Activated CD4-positive, CD25-positive, alpha-beta regulatory T cell treated with anti-CD3 and anti-CD28 coated beads, Interleukin-2, amount 50 U/mL, for 16 hours (primary cell): ENCODE measurements at places on chromosomes 5 and 9.

DNA sequence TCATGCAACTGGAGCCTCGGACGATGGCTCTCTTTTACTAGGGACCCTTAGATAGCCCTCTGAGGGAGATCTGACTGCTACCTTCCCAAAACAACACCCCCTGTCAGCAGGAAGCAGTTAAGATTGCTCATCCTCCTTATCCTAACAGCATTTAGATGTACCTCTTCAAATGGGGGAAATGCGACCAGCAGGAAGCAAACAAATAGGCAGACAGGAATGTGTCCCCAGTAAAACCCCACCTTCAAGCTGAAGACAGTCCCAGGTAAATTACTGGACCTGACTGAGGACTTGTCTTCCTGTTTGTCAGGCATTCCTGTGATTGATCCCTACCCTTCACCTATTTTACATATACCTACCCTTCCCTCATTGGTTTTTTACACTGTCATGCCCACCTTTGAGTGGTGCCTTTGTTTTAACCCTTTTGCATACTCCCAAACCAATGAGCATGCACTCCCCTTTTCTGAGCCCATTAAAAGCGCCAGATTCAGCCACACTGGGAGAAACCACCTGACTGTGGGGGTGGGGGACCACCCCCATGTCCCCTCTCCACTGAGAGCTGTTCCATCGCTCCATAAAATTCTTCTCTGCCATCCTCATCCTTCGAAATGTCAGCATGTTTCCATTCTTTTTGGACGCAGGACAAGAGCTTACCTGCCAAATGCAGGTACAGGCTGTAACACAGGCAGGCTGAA is 954.0 kb upstream of the CDH6 start:
- DNase-seq, result no peak

GRCh38 chr5:168217497-168217896 is 73.9 kb upstream of the WWC1 start:
- DNase-seq, result no peak

- no peak for DNase-seq
Observed at GRCh38 chr9:93203026-93203717, 19.2 kb downstream of the WNK2 start.

DNA sequence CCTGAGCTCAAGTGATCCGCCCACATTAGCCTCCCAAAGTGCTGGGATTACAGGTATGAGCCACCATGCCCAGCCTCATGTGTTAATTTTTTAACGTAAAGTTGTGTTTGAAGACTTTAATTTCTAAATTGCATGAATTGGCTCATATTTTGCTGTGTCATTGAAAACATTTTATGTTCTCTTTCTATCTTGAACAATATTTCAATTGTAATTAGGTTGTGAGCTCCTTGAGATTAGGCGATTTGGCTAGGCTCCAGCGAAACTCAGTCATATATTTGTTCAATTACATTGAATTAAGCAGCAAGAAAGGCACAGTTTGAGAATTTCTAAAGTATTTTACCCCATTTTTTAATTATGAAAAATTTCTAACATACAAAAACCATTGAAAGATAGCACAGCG is 34.0 kb downstream of the GAPVD1 start:
- DNase-seq, result no peak

GRCh38 chr9:87855061-87855460 is 27.6 kb upstream of the SPATA31E1 start:
- DNase-seq, result no peak

GRCh38 chr5:168875832-168876231 is 296.7 kb upstream of the PANK3 start:
- DNase-seq, result no peak

DNA sequence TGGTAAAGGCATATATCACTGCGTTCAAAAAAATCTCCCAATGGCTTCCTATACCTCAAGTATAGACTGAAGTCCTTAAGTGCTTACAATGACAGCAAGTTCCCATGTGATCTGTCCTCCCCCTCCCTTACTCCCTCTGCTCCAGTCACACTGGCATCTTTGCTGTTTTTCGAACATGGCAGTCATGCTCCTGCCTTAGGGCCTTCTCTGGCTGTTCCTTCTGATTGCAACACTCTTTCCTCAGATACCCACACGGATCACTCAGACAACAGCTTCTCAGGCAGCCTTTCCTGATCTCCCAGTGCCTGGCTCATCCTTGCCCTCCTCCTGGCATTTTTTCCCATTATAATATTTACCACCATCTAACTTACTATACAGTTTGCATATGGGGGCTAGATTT is 232.8 kb downstream of the ARHGEF28 start:
- DNase-seq, result no peak

DNA sequence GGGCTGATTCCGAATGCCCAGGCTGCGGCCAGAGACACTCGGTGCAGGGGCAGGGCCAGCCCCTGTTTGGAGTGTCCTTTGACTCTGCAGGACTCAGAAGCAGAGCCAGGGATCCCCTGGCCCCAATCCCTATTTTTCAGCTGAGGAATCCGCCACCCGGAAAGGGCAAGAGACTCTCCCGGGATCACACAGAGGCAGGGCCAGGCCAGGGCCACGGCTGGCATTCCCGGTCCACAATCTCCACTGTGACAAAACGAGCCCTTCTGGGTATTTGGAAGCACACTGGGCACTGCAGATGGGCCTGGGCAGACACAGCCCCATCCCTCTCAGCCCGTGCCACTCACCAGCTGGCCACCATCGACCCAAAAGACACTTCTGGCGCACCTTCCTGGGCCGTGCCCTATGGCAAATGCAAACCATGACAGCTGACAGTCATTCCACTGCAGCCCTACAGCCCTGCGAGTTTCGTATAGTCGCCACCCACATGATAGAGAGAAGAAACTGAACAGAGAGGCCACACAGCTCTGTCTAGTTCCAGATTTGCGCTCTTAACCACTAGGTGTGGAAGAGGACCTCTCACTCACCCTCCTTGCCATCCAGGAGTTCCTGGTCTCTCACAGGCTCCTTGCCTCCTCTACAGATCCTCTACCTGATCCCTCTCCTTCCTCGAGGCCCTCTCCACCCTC is 13.3 kb downstream of the NR5A1 start:
- no peak for DNase-seq
